Naive B cell (primary cell): ENCODE measurements at places on chromosomes 6 and 20. TPM values are rescaled to one million over a fixed set of nuclear protein-coding genes. Genes with fewer than 3 reads are reported as not detected.

- no peak for DNase-seq
These were observed 2.4 kb upstream of the SPEF1 start for GRCh38 chr20:3783511-3784195.

- DNase-seq: no peak
These were observed 15.5 kb upstream of the PRDM1 start for GRCh38 chr6:106070636-106071035.

DNA sequence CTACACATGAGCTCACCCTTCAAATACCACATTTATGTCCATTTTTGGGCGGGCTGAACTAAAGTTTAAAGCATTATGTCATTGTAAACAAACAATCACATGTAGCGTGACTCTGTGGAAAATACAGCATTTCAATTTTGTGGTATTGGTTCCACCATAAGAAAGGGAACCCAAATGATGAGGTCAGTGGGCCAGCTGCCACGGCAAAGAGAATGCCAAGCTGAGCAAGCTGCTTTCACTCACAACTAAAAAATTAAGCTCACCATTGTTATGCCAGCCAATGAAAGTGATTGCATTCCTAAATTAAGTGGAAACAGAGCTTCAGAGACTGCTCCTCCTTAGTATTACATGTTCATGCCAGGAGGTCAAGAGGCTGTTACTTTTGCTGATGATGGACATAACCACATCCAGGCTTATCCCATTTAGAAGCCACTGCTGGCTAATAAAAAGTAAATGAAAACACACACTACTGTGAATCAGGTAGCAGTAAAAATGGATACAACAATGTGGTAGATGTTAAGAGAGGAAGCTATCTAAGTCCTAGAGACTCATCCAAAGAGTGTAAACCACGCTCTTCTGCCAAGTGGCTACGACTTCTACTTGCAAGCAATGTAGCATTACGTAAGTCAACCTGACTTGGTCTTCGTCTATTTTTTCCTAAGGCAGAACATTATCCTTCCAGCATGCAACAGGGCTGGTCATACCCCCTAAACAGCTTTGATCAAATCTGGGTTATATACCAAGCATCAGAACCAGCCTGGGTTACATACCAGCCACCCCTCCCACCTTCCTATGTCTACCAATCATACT, 164.8 kb downstream of the BACH2 start:
- no peak for DNase-seq

The LPA gene
- not detected for polyA plus RNA-seq

DNA sequence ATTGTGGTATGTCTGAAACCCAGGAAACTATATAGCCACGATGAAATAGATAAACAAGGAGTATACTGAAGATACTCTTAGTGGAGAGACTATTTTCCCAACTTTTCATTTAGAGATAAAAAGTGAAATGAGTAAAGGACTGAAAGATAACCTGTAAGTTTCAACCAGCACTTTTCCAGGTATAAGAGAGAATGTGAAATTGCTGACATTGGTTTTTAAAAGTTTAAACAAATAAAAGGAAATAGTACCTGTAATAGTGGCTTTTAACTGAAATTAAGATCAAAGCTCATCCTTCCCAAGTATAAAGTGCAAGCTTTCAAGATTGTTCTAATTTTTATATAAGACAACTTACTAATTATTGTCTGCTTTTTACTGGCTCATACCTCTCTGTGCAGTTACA, 130.2 kb upstream of the CCN2 start:
- no peak for DNase-seq
